GOT3 (cell line): ENCODE measurements at places on chromosomes 2 and 18.

DNA sequence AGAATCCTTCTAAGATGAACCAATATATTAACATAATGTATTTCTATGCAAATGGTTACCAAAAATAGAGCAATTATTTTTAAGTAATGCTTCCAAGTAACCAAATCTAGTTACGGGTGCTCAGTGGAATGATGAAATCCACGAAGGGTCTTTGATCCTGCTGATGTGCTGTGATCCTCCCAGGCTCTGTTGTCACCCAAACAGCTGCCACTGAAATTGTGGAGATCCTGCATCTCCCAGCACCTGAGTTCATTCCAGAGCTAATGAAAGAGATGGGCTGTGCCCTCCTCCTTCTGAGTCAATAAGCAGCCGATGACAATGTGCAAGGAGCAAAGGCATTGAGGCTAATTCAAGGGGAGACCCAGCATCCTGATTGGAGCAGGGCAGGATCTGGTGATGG is 362.4 kb upstream of the SOX11 start:
- no peak for DNase-seq

DNA sequence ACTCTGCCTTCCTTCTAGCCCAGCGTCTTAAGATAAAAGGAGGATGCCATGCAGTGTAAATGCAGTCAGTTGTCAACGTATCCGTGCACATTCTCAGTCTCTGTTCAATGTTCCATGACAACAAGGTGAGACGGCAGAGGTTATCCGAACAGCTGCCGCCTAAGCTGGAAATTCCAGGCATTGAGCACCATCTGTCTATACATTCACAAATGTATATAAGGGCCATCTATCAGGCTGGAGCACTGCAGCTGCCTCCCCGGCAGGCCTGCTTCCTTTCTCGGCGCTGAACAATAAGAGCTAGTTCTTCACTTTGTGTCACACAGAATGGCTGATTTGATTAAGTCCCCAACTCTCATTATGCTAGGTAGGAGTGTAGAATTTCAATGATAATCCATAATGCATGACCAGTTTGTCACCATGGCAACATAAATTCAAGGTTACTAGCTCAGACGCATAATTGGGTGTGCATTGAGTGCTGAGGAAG is 282.2 kb upstream of the SOX11 start:
- DNase-seq: no peak

DNA sequence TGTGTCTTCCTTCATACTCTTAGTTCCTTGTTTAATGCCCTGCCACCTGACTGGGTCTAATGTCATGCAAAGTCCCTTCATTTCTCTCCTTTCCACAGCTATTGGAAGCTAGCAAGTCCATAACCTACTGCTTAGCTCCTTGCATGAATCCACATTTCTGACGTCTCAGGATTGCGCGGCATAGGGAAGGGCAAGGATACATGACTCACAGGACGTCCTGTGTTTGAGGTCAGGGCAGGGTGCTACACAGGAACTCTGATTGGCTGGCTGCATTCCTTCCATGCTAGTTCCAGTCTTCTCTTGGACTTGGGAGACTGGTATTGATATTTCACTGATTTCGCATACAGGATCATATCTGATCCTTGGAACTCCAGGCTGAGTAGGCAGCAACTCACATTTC is 137.9 kb downstream of the CDH2 start:
- DNase-seq: no peak

- no peak for DNase-seq
Measured at GRCh38 chr2:3666613-3666975, 8.6 kb downstream of the ALLC start.

DNA sequence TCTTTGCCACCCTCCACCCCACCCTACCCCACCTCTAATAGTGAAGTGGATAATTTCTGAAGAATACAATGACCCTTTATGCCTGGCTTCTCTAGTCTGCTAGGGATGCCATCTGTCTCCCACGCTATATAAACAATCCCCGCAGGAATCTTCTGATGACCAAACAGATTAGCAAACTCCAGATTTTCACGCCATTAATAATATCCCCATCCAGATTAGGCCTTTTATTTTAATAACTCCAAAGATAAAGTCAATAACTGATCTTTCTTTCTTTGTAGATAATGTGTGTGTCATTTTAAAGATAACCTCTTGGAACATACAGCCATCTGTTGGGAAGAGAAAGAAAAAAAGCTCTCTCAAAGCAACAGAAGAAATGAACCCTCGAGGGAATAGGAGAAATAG is 47.9 kb upstream of the CCDC150 start:
- DNase-seq: no peak

DNA sequence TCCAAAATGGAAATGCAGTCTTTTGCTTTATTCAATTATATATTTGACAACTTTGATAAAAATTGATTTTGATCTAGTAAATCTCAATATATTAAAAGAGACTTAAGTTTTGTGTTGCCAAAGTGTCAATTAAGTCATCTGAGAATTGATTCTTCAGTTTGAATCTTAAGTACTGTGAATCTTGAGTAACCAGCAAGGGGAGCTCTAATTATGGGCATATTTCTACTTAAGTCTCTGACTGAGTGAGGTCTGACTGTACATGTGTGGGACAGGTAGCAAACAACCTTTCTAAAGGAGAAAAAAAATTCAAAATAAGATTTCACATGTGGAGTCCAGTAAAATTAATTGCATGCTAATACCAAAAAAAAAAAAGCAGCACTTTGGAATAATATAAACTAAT is 503.7 kb upstream of the SLC8A1 start:
- no peak for DNase-seq
